ENCODE measurements at places on chromosomes 1 and 21. TPM values are rescaled to one million over a fixed set of nuclear protein-coding genes. Genes with fewer than 3 reads are reported as not detected.

Gene MNDA
- 0.53 TPM for total RNA-seq

Gene FUBP1
- total RNA-seq, result 23.2 TPM

Gene CTSS
- total RNA-seq, result 25.1 TPM

Gene LCE2A
- not detected for total RNA-seq

DNA sequence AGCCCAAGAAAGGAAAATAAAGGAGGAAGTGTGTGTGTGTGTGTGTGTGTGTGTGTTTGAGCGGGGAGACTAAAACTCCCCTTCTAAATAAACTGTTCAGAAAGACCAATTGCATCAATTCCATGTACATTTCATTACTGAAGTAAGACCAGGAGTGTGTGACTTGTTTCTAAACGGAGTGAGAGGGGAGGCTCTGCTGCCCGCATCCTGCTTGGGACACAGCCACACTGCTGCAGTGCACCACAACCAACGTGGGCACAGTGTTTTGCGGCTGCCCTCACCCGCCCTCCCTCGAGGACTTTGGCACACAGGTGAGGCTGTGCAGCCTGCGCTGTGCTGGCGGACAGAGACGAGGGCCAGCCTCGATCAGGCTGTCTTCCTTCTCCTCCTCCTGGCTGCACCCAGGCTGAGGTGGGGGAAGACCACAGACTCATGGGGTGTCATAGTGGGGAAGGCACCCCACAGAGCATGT, 31.0 kb upstream of the H6PD start:
- DNase-seq, result no peak

Gene RNU11
- not detected for total RNA-seq
